ENCODE measurements at places on chromosomes 4 and X.

DNA sequence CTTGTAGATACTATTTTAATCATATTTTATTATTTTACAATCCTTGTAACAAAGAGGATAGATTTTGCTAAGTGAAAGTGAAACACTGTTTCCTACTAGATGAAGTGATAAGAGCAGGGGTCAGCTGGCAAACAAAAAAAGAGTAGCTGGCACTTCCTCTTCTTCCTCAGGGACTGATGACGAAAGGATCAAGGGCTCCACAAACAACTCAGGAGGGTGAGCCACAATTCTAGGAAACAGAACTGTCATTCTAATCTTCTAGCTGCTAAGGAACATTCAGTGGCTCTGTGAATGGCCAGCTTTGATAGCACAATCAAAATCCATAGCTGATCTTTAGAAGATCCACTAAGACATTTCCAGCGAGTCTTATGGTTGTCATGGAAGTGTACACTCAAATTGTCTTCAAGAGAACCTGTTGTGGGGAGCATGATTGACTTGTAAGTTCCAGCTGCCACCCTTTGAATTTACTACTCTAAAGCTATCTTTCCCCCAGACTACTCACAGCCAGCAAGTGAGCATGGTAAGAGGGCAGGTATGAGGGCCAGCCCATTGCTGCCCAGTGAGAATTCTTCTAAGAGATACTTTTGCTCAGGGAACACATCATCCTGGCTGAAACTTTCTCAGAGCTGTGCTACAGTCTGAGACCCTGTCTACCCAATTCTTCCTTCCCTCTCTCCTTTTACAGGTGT is 275.7 kb upstream of the RASGEF1B start:
- no peak for DNase-seq

GRCh38 chr4:149896432-149896831 is 80.8 kb upstream of the IQCM start:
- DNase-seq, result no peak

- no peak for DNase-seq
These were observed 81.2 kb downstream of the ADAM29 start for GRCh38 chr4:174999407-174999806.

- DNase-seq, result no peak
These were observed 417.4 kb downstream of the TMA16 start for GRCh38 chr4:163911891-163912290.

DNA sequence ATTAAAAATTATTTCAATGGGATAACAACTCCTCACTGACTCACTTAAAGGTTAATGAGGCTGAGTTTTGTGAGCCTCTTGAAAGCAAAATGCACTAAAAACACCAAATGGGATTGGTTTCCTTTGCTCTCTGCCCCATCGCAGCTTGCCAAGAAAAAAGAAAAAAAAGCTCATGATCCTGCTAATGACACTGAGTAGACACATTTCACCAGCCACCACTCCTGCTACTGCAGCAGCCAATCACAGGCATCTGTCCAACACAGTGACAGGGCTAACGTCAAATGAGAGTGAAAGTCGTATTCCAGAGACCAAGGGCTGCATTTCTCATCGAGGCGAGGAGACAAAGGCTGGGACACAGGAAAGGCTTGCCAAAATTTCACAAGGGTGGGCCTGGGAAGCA is 5.2 kb downstream of the APBB2 start:
- DNase-seq, result no peak
